ENCODE measurements at places on chromosomes 1 and 21.

GRCh38 chr1:77489910-77490309 is 192.5 kb downstream of the ZZZ3 start:
- DNase-seq = no peak

DNA sequence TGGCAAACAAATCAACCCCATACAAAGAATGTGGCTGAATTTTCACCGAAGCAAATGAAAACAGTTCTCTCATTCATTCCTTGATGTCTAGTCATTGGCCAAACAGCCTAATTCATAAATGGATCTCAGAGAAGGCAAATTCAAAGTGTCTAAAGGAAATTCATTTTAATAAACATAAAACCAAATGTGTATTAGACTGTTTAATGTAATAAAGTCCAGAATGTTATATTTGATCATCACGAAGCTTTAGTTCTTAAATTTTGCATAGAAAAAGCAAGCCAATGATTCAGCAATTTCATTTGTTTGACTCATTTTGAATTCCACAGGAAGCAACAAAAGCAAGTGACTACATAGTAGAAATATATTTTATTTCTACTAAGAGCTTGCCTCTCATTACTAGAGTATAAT is 379.2 kb upstream of the ADAMTS5 start:
- DNase-seq = no peak

GRCh38 chr1:88111816-88112215 is 572.3 kb upstream of the PKN2 start:
- DNase-seq = no peak

DNA sequence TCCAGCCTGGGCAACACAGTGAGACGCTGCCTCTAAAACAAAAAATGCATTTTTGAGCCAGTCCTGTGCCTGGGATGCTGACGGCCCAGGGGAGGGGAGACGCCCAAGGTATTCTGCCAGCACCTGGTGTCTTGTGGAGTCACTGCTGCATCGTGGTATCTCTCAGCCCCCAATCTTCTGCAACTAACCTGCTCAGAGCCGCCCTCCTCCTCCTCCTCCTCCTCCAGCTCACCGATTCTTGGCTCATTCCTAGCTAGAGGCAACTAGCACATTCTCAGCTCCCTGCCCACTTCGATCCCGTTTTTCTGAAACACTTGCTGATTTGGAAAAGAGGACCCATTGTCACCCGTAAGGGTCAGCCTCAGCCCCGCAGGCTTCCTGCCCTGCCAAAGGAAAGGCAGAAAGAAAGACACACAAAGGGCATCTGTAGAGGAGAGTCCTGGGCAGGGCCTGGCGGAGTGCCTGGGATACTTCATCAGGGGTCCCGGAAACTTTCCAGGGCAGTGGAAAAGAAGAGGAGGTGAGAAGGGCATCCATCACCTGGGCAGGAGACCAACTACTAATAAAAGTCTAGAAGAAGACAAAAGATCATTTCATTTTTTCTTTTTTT is 20.7 kb downstream of the GPR157 start:
- no peak for DNase-seq

GRCh38 chr1:54842963-54843362 is 41.8 kb upstream of the TTC22 start:
- no peak for DNase-seq

- no peak for DNase-seq
Measured at GRCh38 chr1:117030271-117030877, 28.8 kb downstream of the CD101 start.

- DNase-seq = peak; percentile 46
Measured at GRCh38 chr1:119327450-119328155, 41.0 kb upstream of the HAO2 start.

- DNase-seq = no peak
Measured at GRCh38 chr1:92483610-92484471, 2.9 kb downstream of the GFI1 start.

GRCh38 chr1:165387961-165388360 is 31.4 kb upstream of the LMX1A start:
- DNase-seq = no peak

- no peak for DNase-seq
Measured at GRCh38 chr1:212622906-212623305, 14.3 kb downstream of the ATF3 start.

DNA sequence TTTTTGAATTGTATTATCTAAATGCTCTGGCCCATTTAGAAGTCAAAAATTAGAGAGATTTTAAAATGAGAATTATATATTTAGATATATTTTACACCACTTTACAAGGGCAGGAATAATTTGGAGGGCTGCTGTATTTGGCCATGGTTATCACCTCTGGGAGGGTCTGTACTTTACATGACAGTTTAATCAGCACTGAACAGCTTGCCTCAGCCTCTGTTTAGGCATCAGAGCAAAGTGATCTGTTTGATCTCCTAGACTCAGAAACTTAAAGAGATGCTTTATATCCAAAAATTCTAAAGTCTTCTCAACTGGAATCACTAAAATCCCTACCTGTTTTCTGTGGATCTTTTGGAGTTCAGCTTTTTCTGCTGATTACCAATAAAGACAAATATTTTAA is 5.4 kb upstream of the SPTA1 start:
- no peak for DNase-seq

DNA sequence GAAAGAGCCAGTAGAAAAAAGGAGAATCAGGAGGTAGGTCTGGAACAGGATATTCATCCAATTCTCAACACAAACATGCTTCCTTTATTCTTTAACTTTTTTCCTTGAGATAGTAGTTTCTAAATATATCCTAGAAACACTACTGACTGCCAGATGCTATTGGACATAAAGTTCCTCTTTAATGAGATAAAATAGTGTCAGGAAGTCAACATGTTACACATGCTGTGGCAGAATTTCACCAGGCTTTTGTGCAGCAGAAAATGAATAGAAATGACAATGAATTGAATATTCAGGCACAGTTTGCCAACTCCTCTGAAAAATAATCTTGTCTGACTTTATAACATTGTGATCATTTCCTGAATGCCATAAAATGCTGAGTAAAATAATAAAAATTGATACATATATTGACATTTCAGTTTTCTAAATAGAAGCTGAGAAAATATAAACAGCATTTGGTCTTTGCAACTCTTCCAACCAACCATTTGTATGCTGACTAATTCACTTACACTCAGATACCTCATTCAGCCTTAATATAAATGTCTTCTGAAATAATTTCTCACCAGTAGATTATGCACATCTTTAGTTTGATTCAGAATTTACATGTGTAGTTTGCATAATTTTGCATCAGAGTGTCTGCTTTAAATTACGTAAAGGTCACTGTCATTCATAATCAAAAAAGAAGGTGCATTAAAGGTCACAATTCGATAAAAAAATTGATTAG is 486.1 kb upstream of the ADGRL2 start:
- DNase-seq = no peak

DNA sequence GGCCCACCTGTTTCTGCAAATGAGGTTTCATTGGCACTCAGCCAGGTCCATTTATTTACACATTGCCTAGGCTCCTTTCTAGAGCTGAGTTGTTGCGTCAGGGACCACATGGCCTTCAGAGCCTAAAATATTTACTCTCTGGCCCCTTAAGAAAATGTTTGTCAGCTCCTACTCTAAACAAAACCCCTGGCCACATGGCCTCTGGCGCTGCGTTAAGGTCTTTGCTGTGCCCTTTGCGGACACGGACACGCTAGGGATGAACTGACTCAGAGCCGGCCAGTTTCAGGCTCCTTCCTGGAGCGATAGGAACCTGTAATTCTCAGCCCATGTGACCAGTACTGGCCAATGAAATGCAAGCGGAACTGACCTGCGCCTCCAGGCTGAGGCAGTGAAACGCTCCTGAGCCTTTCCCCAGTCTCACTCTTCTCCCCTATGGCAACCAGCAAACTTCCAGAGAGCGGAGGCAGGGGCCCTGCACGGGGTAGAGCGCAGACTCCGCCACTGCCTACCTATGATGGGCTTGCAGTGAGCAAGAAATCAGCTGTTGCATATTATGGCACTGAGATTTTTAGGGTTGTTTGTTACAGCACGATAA is 160.3 kb downstream of the ETS2 start:
- no peak for DNase-seq

GRCh38 chr1:155049651-155050559 is 1.2 kb upstream of the ADAM15 start:
- DNase-seq = no peak

GRCh38 chr1:8563944-8564537 is 246.1 kb downstream of the SLC45A1 start:
- no peak for DNase-seq

DNA sequence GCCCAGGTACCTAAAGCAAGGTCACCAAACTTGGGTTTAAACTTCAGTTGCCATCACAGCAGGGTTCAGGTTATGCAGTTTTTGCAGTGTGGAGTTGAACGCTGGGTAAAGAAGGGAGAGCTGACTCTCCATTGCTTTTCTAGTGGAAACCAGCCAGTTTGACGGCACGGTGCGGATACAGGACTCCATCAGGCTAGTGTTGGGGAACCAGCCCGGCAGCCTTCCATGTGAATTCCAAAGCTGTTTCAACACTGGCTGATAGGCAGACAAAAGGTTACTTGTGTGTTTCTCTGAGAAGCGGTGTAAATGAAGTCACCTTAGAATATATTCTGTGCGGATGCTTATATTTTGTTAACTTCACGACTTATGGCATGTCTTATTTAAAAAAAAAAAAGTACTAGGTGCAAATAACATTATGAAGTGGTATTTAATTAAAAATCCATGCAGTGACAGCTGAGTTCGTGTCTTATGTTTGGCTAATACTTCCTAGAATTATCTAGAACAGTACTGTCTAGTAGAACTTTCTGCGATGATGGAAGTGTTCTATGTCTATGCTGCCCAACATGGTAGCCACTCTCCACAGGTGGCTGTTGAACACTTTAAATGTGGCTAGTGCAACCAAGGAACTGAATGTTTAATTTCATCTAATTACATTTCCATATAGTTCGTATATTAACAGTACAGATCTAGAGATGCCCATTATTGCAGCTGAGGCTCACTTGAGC is 29.9 kb upstream of the RCAN3 start:
- DNase-seq = no peak

DNA sequence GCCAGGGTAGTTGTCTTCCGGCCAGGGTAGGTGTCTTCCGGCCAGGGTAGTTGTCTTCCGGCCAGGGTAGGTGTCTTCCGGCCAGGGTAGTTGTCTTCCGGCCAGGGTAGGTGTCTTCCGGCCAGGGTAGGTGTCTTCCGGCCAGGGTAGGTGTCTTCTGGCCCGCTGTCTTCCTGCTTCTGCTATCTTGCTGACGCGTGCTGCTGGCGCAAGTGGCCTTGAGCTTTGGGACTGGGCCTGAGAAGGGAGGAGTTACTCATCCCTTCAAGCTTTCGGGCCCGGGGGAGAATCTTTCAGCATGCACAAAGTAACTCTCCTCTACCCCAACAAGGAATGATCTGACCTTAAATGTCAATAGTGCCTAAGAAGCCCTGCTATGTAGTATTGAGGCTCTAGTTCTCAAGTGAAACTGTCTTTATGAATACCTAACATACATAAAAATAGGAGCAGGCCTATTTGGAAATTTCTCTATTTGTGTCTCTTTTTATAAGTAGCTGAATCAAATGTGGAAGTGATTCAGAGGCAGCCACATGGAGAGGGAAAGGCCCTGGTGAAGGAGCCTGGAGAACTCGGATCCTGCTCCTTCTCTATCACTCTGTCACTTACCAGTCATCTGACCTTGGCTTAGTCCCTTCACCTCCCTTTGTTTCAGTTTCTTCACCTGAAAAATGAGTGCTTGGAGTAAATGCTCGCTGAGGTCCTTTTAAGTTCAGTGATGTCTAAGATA is 65.6 kb downstream of the RGL1 start:
- no peak for DNase-seq

DNA sequence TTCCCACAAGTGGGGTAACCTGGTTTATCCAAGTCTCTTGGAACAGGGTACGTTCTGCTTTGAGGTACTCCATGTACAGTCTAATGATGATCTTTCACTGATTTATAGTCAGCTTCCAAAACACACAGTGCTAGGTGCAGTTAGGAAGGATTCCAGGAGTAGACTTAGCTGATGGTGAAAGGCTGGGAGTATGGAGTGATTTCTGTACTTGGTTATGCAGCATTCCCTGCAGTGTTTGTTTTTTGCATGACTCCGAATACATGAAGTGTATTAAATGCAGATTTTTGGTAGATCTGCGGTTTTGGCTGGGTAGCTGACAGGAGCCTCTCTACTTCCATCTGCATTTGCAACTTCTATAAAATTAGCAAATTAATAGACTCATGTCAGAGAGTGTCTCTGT is 3.7 kb downstream of the HMGN2 start:
- no peak for DNase-seq

DNA sequence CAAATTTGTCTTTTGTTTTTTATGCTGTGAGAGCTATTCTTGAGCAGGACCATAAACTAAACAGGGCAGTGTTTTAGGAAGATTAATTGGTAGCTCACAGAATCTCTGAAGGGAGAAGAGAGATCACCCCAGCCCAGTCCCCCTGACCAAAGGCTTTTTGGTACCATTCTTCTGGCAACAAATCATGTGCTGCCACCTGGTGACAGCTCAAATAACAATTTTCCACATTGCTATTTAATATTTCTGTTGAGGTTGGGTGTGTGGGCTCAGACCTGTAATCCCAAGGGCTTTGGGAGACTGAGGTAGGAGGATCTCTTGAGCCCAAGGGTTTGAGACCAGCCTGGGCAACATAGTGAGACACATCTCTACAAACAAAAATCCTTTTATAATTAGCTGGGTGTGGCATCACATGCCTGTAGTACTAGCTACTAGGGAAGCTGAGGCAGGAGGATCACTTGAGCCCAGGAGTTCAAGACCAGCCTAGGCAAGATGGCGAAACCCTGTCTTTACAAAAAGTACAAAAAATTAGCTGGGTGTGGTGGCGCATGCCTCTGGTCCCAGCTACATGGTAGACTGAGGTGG is 2.2 kb upstream of the TESK2 start:
- DNase-seq = peak; percentile 51

- no peak for DNase-seq
Measured at GRCh38 chr1:47927165-47927564, 70.0 kb downstream of the TRABD2B start.

- DNase-seq = no peak
Measured at GRCh38 chr1:119308130-119308700, 60.4 kb upstream of the HAO2 start.

DNA sequence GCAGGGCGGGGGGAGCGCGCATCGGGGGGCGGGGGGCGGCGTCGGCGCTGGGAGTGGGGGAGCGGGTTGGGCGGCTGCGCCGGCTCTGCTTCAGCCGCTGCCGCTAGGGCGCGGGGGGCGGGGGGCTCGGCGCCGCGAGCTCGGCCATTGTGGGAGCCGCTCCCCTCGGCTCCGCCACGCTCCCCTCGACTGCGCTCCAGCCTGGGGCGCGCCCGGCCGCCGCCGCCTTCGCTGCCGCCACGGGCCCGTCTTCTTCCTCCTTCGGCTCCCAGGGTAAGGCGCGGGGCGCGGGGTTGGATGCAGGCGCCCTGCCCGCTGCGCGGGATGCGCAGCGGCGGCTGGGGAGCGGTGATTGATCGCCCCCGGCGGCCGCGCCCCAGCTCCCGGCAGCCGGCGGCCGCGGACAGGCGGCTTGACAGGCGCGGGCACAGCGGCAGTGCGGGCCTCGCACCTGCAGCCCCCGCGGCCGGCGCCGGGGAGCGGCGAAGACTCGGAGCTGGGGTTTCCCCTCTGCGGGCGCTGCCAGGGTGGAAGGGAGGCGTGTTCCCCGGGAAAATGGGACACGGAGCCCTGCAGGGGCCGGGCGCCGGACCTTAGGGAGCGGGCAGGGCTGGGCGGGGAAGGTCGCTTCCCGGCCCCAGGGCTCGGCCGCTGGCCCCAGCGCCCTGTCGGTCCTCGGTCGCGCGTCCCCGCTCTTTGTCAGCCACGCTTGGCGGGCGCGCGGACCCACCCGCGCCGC is 55.3 kb downstream of the NDUFS5 start:
- DNase-seq = no peak

GRCh38 chr21:16262091-16262490 is 532.3 kb downstream of the USP25 start:
- DNase-seq = no peak

GRCh38 chr1:52305417-52306226 is 60.4 kb downstream of the CC2D1B start:
- no peak for DNase-seq

GRCh38 chr1:52668711-52669110 is 29.4 kb downstream of the COA7 start:
- DNase-seq = no peak
